ENCODE measurements at places on chromosomes 12 and 14. TPM values are rescaled to one million over a fixed set of nuclear protein-coding genes. Genes with fewer than 3 reads are reported as not detected.

DNA sequence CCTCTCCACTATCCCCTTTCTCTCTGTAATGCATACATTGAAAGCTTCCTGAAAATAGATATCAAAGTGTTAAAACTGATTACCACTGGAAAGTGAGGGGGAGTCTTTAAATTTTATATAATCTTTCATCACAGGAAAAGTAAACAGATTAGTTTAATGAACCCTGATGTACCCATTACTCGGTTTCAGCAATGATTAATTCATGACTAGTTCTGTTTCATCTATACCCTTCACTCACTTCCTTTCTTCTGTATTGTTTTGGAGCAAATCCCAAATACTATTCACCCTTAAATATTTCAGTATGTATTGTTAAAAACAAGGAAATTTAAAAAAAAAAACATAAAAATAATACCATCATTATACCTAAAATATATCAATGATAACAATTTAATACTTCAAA lies 67.3 kb upstream of the TMCC3 start:
- no peak for ATAC-seq

DNA sequence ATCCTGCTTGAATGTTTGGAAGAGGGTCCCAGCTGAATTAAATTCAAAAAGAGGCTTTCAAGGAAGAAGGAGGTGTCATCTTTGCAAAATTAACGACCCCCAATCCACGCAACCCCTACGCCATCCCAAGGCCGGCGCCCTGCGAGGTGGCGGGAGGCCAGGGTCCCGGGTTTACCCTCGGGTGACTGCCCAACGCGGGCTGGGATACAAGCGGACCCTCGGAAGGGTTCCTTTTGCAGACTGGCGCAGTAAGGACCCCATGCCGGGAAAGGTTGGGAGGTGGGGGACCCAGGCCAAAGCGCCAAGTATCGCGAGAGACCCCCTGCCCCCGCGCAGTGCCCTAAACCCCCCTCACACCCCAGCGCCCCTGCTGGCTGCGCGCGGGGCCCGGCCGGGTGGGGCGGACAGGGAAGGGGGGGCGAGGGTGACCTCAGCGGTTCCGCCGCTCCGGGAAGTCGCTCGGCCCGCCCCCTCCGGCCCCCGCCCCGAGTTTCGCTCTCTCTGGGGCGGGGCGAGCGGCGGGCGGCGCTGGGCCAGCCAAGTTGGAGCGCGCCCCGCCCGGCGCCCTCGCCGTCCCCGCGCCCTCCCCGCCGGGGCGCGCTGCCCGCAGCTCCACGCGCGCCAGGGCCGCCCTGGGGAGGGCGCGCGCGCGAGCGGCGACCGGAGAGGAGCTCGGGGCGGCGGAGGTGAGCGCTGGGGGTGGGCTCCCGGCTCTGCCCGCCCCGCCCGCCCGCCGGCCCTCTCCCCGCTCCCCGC lies 708 bp upstream of the ZBTB42 start:
- peak; percentile 85 for ATAC-seq

GRCh38 chr12:58915634-58916033 lies 4.7 kb downstream of the LRIG3 start:
- no peak for ATAC-seq

DNA sequence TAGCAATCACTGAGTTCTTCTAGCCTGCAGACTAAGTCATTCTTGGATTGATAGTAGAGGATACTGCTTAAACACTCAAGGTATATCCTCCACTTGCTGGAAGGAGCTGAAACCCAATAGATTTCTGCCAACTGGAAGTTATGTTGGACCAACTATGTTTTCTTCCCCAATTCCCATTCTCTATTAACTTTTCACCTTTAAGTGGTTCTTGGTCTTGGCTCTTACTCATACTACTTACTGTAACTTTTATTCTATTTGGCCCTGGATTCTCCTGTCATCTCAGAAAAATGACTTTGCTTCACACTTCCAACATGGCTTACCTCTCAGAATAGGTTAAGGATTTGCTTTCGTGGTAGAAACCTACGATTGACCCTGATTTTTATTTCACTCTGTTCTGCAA lies 244.9 kb downstream of the ADAMTS20 start:
- no peak for ATAC-seq

GRCh38 chr12:63064080-63064479 lies 86.9 kb downstream of the AVPR1A start:
- no peak for ATAC-seq

LALBA gene
- total RNA-seq: not detected

All from gastroesophageal sphincter (tissue), 4 donors.